ENCODE measurements at places on chromosomes 12 and 14.

- DNase-seq, result no peak
These were observed 34.1 kb downstream of the CYP46A1 start for GRCh38 chr14:99718031-99718810.

- peak; percentile 54 for DNase-seq
These were observed 315.6 kb upstream of the ATP2B1 start for GRCh38 chr12:90024262-90024661.

DNA sequence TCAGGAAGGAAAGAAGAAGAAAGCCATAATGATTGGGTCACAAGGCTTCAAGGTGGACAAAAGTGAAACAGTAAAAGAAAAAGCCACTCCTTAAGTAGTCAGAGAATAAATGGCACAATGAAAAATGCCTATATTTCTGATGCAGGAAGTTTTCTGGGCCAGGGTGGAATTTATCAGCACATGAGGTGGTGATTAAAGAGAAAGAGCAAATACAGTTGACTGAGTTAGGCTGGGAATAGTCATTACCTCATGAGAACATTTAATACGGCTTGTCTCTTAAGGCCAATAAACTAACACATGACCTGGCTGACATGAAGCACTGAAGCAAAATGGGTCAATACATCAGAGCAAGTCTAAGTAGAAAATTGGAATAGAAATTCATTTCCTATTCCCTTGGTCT, 499.7 kb downstream of the TMTC2 start:
- DNase-seq, result no peak

DNA sequence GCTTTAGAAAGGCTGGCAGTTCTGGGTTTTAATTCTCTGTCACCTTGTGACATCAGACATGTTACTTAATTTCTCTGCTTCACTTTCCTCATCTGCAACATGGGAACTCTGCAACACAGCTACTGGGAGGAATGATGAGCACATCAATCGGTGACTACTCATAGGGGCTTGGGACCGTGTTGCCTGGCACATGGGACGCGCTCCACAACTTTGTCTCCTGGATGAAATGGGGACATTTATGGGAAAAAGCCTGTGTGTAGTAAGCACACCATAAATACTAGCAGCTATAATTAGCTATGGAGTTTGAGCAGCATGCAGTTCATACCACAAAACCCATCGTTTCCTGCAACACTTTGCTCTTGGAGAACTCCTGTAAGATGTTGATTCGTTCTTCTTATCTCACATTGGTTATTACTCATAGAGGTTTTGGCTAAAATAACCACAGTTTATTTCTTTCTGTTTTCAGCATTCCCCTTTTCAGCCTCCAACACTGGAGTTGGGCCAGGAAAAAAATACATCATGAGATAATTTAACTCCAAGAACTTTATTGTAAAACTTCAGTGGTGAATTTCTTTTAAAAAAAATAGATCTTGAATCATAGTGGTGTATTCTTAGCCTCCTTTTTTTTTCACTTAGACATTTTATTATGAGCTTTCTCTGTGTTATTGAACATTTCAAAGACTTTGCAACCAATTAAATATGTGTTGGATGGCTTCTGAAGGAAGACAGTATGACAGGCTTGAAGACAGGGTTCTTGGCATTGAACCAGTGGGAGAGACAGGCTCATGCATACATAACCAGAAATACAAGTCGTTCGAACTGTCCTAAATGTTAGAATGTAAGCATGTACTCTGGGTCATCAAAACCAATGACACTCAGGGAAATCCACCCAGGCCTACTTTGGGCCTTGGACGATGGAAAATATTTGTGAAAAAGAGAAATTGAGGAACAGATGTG, 72.7 kb downstream of the RIN3 start:
- peak; percentile 99 for DNase-seq

DNA sequence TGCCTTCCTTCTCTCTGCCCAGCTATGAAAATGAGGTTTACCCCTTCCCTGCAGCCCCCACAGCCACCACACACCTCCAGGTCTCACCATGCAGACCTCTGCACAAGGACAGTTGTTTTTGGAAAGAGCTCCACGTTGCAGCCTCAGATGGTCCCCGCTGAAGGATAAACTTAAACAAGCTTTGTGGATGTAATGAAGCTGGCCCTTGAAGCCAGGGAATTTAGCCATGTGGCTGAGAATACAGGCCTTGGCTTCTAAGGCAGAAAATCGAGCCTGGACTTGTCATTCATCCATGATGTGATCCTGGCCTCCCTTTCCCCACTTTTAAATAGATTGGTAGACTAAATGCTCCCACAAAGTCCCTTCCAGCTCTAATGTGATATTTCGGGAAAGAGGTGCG, 79.4 kb downstream of the TBX3 start:
- no peak for DNase-seq

DNA sequence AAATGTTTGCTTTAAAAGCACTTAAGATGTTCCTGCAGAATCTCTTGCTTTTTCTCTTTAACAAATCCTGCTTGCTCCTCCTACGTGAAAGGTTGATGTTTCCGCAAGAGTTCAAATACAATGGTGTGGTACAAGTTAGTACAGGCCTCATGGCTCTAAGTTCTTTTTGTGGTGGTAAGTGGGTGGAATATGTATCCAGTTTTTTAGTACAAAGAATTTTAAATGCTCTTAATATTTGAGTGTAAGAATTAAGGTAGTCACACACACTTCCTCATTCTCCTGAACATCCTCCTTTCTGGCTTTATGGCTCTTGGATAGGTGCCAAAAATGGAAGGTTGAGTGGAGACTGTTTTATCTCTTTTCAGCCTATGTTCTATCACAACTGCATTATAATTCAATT, 1.8 kb downstream of the OTOGL start:
- DNase-seq, result peak; percentile 58

DNA sequence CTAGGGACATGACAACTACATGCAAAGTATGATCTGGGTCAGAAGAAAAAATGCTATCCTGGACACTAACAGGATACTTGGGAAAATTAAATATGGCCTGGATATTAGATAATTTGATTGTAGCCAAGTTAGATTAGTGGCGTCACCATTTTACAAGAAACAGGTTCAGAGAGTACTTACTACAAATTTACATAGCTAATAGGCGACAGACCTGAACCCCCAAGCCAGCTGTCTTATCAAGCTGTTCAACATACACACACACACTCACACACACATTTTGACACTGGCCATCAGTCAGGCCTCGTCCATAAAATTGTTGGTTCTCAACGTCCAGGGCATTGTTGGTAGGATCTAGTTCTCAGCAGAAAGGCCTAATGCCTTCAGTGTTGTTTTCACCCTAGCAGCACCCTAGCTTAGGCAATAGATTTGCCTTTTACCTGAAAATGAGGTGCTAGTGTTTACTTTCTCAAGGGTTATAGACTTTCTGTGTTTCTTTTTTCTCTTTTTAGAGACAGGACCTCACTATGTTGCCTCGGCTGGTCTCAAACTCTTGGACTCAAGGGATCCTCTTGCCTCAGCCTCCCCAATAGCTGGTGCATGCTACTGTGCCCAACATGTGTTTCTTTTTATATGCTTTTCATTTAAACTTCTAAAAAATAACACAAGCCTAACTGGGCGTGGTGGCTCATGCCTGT, 3.3 kb upstream of the C14orf93 start:
- DNase-seq, result no peak

GRCh38 chr12:128970941-128971340, 117.7 kb downstream of the GLT1D1 start:
- DNase-seq, result no peak

GRCh38 chr14:80705241-80705980, 236.1 kb downstream of the CEP128 start:
- DNase-seq, result peak; percentile 24

DNA sequence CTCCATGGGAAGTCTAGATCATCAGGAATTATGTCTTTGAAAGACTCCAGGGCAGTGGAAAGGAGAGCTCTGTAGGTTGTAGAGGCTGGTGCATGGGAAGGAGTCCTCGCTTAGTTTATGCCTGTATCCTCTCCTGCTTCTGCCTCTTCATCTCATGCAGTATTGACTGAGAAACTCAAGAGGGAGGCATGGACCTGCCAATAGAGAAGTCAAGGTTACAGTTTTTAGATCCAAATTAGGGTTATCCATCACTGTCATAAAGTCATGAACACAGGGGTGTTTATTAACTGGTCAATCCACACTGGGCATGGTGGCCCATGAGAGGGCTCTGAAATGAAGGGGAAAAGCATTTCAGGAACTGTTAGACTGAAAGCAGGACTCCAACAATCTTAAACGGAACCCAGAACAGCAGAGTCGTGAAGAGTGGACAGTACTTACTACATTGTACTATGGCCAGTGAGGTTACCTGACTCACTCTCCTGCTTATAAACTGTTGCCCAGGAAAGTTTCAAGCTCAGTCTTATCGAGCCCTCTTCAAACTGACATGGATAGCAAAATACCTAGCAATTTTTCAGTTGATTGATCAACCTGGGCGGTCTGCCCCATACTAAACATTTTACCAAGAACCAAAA, 30.1 kb upstream of the DHRS7 start:
- no peak for DNase-seq

DNA sequence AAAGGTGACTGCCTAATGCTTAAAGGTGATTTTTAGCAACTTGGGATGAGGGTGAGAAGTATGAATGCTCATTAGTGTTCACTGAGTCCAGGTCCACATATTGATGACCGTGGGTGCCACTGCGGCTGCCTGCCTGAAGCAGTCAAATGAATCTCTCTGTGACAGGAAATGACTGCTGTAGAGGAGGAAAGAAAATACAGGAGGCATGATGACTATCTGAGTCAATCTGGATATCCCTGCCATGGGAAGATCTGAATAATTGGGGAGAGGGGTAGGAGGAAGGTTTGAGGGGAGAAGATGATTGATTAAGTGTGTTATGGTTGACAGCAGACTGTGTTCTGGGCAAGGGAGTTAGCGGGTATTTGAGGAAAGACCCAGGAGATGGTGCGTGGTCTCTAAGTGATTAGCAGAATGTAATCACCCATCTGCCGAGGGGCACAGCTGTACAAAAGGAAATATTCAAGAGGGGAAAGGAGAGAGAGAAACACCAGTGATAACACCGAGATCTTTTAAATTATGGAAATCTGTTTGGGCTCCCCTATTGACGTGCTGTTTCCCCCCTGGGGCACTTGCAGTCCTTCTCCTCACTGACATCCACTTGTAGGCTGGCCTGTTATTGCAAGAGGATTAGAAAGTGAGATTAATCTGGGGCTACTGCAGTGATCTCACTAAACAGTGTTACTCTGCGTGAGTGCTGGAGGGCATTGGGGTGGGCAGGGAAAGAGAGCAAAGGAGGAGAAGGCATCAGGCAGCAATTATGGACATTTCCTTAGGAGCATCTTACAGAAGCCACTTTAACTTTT, 97.7 kb downstream of the AKAP6 start:
- no peak for DNase-seq

DNA sequence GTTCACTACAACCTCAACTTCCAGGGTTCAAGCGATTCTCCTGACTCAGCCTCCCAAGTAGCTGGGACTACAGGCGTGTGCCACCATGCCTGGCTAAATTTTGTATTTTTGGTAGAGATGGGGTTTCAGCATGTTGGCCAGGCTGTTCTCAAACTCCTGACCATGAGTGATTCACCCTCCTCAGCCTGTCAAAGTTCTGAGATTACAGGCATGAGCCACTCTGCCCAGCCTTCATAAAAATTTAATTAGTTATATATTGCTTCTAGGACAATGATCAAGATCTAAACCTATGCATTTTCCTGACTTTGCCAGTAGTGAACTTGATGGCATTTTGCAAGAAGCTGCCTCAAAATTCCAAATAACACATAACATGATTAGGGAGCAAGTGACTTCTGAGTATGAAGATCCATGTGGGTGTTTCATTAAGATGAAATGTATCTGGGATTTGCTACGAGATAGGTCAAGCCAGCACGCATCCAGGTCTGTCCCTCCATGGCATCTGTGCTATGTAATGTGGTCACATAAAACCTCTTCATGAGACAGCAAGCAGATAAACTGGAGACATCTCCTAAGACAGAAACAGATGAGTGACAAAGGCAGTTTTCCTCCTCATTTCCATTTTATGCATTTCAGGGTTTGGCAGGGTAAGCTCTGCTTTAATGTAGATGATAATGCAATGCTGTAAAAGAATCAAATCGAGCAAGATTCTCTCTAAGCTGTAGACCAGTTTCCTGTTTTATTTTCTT, 319.4 kb upstream of the ATP2B1 start:
- peak; percentile 45 for DNase-seq

DNA sequence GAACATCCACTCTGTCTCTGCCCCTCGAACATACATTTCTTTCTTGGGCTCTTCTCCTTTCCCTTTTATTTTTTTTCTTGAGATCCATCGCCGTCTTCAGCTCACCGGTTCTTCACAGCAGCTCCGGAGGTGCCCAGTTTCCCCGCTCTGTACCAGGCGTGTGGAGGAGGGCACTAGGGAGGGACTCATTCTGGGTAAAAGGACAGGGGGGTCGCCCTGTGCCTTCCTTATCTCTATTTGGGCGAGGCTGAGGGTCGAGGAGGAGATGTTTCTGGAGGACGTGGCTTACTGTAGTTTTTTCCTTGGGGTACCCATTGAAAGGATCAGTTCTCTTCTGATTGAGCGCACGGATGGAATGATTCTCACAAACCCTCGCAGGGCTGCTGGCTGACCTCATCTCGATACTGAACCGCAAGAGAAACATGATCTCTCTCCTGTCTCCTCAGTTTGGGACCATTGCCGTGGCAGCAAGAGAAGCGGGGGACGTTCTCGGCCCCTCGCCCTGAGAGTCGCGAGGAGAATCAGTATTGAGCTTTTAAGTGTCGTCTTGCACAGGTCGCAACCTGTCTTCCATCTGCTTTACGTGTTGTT, 386 bp downstream of the LIN52 start:
- peak; percentile 40 for DNase-seq

DNA sequence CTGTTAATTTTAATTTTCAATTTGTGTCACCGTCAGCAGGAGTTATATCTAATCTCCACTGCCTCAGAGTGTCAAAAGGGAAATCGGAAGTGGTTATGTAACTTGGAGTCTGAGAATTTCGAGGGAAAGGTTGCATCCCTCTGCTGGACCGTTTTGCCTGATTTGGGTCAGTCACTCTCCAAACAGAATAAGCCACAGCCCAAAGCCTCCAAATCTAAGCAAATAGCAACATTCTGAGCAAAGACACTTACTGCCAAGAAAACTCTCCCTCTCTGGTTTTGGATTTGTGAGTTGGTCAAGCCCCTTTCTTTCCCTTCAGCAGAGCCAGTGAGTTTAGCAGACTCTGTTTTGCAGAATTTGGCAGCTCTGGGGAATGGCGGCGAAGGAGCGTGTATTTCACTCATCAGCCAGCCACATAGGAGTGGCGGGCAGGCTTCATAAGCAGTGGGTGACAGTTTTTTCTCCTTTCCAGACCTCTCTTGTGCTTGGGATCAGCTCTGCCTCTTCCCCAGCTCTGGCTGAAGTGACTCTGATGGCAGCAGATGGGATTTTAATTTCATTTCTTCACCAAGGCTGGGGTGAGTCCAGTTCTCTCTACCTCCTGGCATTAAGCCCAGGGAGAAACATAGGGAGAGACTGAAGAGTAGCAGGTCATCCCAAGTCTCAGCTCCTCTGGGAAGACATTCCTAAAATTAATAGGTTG, 218.7 kb upstream of the NOS1 start:
- DNase-seq, result no peak

DNA sequence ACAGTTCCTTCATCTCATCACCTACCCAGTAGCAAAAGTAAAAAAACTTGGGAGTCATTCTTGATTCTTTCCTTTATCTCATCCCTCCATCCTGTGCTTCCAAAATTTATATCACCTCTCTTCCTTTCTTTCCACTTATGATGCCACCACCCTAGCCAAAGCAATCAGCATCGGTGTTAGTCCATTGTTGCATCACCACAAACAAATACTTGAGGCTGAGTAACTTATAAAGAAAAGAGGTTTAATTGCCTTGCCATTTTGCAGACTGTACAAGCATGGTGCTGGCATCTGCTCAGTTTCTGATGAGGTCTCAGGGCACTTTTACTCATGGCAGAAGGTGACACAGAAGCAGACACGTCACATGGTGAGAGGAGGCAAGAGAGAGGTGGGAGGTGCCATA, 19.8 kb upstream of the CATSPERB start:
- no peak for DNase-seq

Measured in fibroblast of skin of right biceps (primary cell).